ENCODE measurements at places on chromosomes 4 and X.

GRCh38 chr4:104818579-104818978 is 323.9 kb upstream of the CXXC4 start:
- no peak for DNase-seq

- no peak for DNase-seq
Observed at GRCh38 chrX:77572322-77572721, 125.1 kb downstream of the FGF16 start.

- no peak for DNase-seq
Observed at GRCh38 chr4:139770361-139770760, 104.7 kb downstream of the MGST2 start.

GRCh38 chr4:53376900-53377299 is 541 bp upstream of the FIP1L1 start:
- DNase-seq: no peak

GRCh38 chr4:90994851-90995574 is 867.8 kb downstream of the CCSER1 start:
- no peak for DNase-seq

- DNase-seq: no peak
Observed at GRCh38 chrX:9698576-9698975, 67.1 kb downstream of the GPR143 start.

GRCh38 chrX:79444694-79445210 is 77.6 kb upstream of the ITM2A start:
- DNase-seq: no peak

- DNase-seq: no peak
Observed at GRCh38 chrX:30141966-30142365, 73.4 kb upstream of the MAGEB2 start.

GRCh38 chrX:56564164-56564885 is 898 bp downstream of the UBQLN2 start:
- no peak for DNase-seq

DNA sequence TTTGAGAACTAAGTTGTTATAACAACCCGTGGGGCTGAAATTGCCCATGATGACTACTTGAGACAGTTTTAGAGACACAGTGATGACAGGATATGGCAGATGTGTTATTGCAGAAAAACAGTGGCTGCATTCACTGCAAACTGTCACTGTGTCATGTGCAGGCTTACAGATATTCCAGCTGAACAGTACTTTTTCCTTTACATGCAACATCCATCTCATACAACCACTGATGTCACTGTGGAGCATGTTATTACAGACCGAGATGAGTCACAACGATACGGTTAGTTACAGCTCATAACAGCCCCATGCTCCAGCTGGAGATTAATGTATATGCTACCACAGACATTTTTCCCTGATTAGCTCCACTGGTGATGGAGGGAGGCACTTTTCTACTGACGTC is 207.4 kb downstream of the TMA16 start:
- DNase-seq: no peak

DNA sequence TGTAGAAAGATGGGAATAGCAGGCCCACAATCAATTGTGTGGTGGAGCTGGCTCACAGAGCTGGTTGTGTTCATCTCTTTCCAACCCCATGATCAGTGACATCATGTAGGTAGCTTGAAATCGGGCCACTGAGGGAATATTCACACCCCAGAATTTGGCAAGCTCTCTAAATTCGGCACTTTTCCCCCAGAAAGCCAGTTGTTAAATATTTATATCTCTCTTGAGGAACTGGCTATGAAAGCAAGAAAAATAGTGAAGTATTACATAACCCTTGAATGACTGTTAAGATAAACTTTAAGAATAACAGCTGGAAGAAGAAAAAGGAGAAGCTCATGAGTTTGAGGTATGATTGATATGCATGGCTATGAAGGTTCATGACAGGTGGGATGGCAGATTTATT is 38.9 kb downstream of the GPRIN3 start:
- DNase-seq: no peak

DNA sequence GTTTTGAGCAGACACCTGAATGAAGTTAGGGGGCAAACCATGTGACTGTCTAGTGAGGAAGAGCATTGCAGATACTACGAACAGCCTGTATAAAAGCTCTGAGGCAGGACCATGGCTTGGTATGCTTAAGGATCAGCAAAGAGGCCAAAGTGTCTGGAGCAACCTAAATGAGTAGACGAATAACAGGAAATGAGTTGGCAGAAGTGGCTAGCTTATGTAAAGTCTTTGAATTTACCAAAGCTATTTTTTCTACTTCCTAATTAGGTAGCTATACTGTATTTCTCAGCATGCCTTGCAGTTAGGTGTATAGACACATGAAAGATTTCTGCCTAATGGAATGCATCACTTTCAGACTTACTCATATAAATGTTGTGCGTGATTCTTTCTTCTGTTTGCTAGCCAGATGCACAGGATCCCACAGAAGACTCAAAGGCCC is 9.3 kb upstream of the GPRIN3 start:
- DNase-seq: no peak

DNA sequence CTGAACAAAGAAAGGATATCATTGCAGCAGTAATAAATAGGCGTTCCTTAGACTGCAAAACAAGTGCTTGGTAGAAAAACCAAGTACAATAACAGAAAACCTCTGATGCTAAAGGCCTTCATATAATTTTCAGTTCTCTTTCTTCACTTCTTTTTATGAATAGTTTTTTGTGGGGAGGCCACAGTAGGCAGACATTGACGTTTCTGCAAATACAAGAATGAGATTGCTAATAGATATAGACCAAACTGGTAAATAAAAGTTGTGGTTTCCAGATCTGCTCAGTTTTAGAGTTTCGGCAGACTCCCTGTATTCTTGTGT is 57.0 kb upstream of the RAP1GDS1 start:
- DNase-seq: no peak

DNA sequence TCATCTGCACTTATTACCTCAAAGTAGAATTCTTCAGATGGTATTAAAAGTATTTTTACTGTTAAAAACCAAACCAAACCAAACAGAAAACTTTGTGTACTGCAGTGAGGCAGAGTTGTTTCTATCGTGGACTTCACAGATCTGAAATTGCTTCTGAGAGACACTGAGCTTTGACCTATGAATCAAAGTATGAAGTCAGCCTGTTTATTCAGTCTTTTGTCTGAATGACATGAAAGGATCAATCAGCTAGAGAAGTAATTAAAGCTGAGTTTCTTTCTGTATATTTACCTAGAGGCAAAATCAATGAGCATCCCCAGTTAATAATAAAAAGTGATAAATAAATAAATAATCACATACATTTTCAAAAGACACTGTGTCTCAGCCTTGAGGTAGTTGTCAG is 2121.0 kb downstream of the PCDH7 start:
- DNase-seq: no peak

- DNase-seq: no peak
Observed at GRCh38 chrX:31139961-31140360, 68.1 kb upstream of the FTHL17 start.

DNA sequence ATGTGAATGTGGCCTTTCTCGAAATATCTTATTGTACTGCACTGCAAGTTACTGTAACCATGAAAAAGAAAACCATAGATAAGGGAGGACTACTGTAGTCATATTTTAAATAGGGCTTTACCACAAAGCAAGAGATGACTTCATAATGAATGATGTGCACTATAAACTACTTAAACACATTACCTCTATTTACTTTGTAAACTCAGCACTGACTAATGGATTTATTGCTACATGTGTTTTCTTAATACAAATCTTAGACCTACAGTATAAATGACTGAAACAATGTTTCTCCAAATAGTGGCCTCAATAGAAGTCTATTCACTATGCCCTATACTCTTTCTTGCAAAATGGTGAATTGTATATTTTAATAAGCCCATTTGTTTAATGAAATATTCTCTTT is 61.1 kb downstream of the HDX start:
- DNase-seq: no peak

DNA sequence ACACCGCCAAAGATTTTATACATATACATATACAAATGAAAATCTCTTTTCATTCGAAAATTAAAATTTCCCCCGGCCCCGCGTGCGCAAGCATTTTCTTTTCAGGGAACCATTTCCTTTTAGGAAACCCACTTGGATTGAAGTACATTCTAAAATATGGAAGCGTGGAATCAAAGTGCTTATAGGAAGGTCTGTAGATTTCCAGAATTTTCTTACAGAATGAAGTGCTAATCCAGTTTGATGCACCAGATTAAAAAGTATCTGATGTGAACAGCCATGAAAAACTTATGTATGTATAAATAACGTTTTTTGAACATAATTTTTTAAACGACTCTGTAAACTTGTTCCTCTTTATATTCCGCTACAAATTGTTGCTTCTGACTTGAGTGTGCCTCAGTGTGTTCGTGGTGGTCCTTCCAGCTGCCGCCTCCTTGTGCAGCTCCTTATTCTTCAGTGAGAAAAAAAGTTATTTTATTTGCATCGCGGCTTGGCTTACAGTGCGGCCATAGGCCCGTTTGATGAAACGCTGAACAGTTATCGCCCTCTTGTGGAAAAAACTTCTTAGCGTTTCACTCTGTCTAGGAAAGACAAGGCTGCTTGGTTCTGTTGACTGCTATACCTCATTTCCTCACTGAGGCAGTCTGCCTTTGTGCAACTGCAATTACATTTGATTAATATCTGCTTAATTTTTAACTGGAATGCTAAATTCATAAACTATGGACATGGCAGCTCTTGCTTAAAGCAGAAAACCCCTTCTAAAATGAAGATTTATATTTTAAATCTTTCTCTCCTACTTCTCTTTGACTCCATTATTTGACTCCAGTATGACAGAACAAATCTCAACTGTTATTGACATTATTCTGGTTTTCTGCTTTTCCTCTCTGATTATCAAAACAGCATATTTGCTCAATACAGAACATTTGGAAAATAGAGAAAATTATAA is 4.7 kb upstream of the NKX6-1 start:
- no peak for DNase-seq

DNA sequence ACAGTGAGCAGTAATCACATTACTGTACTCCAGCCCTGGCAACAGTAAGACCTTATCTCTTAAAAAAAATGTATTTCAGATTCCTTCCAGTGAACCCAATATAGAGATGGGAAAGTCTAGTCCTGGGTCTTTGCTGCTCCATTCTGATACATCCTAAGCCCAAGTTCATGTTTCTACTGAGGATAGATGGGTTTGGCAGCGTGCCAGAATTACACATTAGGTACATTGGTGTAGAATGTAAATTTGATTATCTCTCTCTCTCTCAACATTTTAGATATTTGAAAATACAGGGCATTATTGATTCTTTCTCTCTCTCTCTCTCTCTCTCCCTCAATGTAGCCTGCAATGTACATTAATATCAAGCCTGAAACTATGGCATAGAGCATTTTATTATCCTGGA is 43.5 kb upstream of the ZNF330 start:
- DNase-seq: no peak

GRCh38 chr4:155319516-155319915 is 57.2 kb downstream of the MAP9 start:
- no peak for DNase-seq

GRCh38 chr4:155946486-155946885 is 7.2 kb downstream of the CTSO start:
- DNase-seq: no peak

DNA sequence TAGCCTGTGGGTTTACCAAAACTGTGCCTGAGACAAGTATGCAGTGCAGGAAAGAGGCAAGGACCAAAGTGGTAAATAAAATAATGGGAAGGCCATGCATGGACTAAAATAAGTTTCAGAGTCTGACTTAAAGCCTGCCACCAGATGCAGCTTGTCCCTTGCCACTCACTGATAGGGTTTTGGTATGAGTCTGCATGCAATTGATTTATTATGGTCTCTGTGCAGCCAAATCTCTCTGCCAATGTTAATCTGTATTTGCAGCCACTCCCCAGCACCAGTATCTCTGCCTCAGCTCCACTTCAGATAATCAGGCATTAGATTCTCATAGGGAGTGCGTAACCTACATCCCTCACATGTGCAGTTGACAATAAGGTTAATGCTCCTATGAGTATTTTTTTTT is 5.5 kb upstream of the FGF2 start:
- no peak for DNase-seq

DNA sequence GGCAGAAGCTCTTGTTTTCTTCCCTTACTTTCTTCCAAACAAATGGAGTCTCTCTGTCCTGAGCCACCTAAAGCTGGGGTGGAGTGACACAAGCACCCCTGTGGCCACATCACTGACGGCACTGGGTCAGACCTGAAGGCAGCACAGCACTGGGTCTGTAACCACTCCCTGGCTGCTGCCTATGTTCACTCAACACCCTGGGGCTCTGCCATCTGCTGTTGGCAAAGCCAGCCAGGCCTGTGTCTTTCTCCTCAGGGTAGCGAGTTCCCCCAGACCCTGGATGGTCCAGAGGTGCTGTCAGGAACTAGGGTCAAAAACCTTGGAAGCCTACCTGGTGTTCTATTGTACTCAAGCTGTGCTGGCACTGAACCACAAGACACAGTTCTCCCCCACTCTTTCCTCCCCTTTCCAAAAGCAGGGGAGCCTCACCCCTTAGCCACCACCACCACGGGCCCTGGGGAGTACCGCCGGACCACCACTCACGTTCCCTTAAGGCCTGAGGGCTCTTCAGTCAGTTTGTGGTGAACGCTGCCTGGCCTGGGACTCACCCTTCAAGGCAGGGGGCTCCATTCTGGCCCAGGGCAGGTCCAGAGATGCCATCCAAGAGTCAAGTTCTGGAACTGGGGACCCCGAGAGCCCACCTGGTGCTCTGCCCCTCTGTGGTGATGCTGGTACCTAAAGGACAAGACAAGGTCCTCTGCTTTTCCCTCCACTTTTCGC is 31.5 kb downstream of the TMEM271 start:
- DNase-seq: no peak

DNA sequence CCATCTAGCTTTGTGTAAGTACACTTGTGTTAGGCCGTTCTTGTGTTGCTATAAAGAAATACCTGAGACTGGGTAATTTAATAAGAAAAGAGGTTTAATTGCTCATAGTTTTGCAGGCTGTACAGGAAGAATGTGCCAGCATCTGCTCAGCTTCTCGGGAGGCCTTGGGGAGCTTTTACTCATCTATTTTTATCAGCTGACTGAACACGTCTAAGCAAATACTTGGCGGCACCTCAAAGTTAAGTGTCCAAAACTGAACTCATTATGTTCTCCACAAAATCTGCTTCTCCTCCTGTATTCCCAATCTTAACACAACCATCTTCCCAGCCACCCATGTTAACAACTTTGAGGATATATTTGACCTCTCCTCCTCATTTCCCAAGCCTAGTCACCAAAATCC is 42.4 kb upstream of the GATB start:
- no peak for DNase-seq
